8988T (cell line): ENCODE measurements at places on chromosomes 1 and 21.

- DNase-seq: no peak
Measured at GRCh38 chr1:19469004-19469403, 16.3 kb downstream of the CAPZB start.

- no peak for DNase-seq
Measured at GRCh38 chr1:208090388-208091301, 153.5 kb downstream of the PLXNA2 start.

DNA sequence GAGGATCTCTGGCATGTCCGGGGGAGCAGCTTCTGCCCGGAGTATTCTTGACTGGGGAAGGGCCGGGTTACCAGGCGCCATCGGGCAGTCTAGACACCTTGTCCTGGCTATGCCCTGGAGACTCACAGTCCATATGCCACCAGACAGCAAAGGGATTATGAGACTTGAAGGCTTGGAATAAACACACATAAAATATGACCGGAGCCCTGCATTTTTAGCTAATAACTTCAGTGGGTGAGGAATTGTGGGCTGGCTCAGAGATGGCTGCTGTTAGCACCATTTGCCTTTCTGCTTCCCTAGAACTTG is 15.5 kb downstream of the NTPCR start:
- DNase-seq: no peak

DNA sequence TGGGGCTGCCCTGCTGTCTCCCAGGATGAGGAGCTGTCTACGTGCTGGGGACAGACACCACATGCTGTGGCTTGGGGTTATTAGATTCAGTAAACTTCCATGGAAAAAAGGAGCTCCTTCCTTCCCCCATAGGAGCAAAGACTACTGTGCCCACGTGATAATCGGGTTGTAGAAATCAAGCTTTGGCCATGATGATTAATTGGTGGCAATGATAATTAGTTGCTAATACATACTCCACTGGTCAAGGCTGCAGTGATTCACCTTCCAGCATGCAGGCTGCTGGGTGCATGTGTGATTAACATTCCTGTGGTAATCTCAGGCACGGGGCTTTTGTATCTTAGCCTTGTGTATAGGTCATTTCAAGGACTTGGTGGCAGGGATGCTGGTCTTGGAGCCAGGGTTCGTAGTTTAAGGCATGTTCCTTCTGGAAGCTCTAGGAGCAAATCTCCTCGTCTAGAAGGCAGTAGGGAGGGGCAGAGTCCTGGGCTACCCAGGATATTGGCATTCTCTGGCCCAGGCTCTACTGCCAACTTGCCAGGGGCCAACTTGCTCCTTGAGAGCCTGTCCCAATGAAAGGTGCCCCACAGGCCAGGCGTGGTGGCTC is 41.4 kb downstream of the TMCO4 start:
- no peak for DNase-seq

DNA sequence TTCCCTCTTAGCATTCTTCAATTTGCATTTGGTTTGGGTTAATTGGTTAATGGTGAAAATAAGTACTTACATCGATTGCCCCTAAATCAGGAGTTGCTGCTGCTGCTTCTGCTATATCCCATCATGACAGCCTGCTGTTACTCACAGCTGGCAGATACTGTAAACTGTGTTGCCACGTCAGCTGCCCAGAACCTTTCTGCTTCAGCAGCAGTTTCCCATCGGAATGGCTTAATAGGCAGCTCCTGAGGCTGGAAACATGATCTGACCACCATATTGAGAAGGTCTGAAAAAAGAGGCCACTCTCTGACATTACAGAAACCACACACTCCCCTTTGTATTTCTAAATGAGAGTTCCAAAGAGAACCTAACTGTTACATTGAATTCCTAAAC is 14.3 kb upstream of the SEC16B start:
- no peak for DNase-seq

DNA sequence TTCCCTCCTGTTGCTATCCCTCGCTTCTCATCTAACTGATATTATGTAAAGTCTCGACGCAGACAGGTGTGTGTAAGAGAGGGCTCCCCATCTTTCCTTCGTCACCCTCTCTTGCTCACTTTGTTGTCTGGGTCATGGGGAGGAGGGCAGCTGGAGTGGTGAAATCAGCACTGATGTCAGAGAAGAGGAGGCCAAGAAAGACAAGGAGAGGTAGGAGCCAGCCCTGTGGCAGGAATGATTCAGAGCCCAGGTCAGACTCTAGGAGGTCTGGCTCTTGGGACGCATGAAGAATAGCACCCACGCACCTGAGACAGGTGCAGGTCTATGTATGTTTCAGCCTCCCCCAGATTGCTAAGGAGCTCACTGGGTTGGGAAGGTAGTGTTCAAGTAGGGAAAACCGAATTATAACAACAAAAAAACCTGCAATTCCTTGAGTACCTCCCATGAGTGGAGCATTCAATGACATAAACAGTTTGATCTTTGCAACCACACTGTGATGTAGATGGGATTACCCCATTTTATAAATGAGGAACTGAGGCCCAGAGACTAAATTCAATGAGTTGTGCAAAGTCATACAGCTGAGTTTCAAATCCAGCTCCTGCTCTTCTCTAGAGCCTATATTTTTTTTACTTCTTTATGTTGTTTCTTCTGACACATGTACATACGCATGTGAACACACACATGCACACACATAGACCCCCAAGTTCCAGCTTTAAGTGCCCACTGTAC is 10.4 kb downstream of the NUAK2 start:
- DNase-seq: no peak

DNA sequence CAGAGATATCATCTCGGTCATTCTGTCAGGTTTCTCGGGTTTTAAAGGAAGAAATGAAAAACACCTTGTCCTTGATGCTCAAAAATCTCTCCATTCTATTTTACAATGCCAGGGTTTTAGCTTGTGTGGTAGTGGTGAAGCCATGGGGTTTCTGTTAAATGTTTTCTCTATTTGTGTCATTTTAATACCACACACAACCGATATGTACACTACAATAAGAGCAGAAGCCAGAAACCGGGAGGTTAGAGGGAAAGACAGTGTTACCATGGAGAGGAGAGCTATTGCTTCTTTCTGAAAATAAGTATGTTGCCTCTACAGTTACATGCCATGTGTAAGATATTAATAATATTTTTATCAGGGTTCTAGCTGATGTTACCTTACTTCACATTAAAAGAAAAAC is 2.8 kb downstream of the SLC35D1 start:
- DNase-seq: no peak

GRCh38 chr1:58585581-58586151 is 8.6 kb upstream of the TACSTD2 start:
- no peak for DNase-seq

- no peak for DNase-seq
Measured at GRCh38 chr1:2908561-2908960, 107.1 kb upstream of the TTC34 start.

DNA sequence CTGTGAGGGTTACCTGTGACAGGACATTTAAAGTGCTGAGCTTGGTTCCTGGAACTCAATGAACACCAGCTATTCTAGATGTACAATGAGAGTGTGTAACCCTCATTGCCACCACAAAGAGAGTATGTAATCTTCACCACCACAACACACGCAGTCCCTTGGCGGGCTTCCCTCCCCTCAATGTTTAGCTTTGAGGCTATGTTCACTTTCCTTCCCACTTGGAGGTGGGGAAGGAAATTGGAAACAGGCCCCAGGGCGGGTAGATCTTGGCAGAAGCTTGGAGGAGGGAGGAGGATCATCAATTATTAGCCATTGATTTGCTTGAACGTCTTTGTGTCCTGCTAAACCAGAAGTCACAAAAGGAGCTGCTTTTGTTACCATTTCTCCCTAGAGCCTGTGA is 8.3 kb upstream of the COL16A1 start:
- DNase-seq: no peak

DNA sequence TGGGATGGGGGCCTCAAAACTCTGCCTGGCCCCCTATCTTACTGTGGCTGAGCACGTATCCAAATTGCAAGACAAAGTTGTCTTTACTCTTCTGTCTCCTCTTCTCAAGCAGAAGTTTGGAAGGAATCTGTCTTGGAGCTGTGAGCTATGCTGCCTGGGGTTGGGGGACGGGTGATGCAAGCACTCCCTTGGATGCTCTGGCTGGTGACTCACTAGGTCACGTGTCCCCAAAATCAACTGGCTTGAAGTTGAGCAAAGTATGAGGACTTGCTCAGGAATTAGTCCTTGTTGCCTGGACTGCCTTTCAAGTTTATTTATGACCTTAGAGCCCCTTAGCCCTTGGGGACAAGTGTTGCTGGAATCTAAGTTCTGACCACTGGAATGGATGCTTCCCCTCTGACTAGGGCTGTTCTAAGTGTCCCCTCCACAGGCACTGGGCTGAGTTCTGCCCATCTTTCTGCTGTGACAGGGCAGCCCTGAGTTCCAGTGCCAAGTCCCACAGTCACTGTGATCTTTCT is 269.5 kb downstream of the HHAT start:
- no peak for DNase-seq
